Caco-2 (cell line): ENCODE measurements at places on chromosomes 5 and 9. TPM values are rescaled to one million over a fixed set of nuclear protein-coding genes. Genes with fewer than 3 reads are reported as not detected.

Gene GAPT
- total RNA-seq: not detected in 2 replicates

Gene SLC6A3
- total RNA-seq: not detected in 2 replicates

Gene CARD9
- total RNA-seq: 1.7 and 2.6 TPM in 2 replicates

Gene NUTM2G
- not detected in 2 replicates for total RNA-seq

Gene CCDC171
- 1.1 and 1.6 TPM in 2 replicates for total RNA-seq

Gene LCN15
- total RNA-seq: not detected in 2 replicates

Gene C9orf153
- 0.21 TPM in 1 of 2 replicates, not detected in the other for total RNA-seq

Gene PDE6A
- 2.5 and 2.6 TPM in 2 replicates for total RNA-seq

Gene GCNT4
- 2.5 and 3.0 TPM in 2 replicates for total RNA-seq
